ENCODE measurements at places on chromosomes 11 and 22.
A peak's percentile ranks its signal among the peaks of the same experiment; 100 is the strongest.

DNA sequence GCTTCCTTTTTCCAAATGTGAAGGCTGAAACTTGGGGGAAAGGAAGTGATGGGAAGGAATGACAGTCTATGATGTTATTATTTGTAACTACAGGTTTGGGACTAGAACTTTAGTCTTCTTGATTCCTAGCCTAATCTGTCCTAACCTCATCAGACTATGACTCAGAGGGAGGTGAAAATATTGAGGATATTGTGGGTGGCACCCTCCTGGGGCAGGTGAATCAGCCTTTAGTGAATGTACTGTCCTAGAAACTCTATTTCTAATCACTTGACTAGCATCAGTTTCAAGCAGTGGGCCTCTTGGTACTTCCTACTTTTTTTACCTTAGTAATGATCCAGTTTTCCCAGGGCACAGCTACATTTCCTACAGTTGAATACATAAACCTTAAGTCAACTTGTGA is 829.0 kb upstream of the API5 start:
- DNase-seq: no peak

- no peak for DNase-seq
These were observed 106.0 kb upstream of the ASPHD2 start for GRCh38 chr22:26323013-26323412.

DNA sequence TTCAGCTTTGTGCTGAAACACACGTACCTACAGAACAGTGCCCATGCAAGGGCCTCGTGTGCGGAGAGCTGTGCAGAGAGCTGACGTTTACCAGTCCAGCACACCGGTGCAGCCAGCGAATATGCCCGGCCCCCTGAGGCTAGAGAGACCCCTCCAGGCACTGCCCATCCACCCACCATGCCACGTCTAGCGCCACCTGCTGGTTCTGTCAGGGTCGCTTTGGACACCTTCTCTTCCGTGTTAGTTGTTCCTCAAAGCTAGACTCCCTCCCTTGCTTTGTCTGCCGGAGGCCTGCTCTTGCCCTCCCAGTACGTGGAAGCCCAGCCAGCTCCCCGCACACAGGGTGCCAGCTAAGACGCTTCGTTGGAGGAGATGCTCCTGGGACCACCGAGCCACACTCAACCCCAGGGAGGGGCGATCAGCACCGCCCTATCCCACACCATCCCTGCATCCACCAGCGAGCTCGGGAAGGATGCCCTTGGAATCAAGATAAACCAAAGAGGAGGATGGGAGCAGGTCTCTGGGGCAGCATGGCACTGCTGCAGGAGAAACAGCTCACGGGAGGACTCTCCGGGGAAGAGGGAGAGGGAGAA is 43.4 kb downstream of the CPT1A start:
- DNase-seq: peak; percentile 36

GRCh38 chr22:33835265-33835664 is 85.0 kb downstream of the LARGE1 start:
- no peak for DNase-seq

DNA sequence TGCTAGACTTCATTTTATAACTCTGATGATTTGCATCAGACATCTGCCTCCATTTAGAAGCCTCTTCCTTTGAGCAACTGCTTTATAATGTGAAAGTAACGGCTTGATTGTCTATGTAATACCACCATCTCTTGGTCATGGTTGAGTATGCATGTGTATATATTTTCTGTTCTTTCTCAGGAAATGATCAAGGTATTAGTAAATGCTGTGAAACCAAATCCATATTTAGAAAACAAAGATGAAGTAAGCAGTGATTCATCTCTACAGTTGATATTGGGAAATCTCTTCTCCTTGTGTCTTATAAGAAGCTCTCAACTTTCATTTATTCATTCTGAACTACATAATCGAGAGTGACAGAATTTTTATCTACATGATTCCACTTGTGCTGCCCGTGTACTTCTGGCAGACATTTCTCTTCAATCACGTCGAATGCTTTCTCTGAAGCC is 104.6 kb upstream of the ANO3 start:
- peak; percentile 19 for DNase-seq
